ENCODE measurements at places on chromosomes 7 and 10.

GRCh38 chr7:30164567-30164966 lies 29.8 kb downstream of the MTURN start:
- peak; percentile 62 for DNase-seq

- DNase-seq: no peak
Measured at GRCh38 chr7:79529881-79530235, 76.4 kb upstream of the MAGI2 start.

GRCh38 chr10:123962756-123963530 lies 71.3 kb upstream of the CPXM2 start:
- DNase-seq: no peak

DNA sequence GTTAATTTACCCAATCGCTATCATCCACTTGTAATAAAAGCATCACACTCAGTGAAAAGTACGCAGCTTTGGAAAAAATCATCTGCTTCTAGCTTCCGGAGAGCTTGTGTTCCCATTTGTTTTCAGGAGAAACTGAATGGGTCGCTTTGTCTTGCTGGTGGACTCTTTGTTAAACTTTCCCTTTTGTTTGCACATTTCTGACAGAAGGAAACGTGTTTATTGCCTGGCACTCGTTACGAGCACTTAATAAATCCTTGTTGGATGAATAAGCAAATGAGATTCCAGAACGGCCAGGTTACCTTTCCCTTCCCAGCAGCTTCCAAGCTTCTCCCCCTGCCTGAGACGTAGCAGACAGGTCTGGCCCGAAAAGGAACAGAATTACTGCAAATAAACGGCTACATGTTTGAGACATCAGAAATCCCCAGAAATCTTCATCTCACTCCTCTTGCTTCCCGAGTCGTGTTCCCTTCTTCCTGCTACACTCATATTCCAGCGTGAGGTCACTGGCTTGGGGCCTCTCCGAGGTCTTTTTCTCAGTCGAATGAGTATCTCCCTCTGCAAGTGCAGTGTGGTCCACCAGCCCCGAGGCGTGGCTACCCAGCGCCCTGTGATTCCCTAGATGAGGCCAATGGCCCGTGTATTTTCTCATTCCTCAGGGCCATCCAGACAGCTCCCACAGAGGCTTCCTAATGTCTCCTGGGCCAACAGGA lies 167.2 kb downstream of the FRMD4A start:
- DNase-seq: no peak

- no peak for DNase-seq
Measured at GRCh38 chr10:36452851-36453250, 672.5 kb upstream of the ANKRD30A start.

GRCh38 chr7:142873281-142873784 lies 12.2 kb downstream of the TRPV6 start:
- DNase-seq: peak; percentile 65

DNA sequence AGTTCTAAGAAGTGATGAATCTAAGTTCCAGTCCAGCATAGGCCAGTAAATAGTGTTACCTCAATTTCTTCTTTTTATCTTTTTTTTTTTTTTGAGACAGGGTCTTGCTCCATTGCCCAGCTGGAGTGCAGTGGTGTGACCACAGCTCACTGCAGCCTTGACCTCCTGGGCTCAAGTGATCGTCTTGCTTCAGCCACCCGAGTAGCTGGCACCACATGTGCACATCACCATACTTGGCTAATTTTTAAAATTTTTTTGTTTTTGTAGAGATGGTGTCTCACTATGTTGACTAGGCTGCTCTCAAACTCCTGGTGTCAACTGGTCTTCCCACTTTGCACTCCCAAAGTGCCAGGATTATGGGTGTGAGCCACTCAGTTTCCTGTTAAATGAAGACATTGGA lies 126.6 kb upstream of the LYZL2 start:
- DNase-seq: no peak

DNA sequence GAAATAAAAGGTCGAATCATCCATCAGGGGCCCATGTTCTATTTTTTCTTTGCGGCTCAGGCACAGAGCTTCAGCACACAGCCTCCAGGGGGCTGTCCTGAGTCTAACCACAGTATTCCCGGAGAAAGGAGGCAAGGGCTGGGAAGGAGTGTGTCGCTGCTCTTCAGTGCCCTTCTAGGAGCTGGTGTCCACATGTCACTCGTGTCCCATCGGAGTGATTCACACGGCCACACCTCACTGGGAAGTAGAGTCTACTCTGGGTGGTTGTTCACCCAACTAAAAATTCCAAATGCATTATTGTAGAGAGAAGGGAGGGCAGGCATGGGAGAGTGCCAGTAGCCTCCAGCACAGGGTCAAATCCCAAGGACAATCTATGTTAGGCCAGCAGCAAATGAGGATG lies 114.8 kb upstream of the LANCL2 start:
- no peak for DNase-seq

DNA sequence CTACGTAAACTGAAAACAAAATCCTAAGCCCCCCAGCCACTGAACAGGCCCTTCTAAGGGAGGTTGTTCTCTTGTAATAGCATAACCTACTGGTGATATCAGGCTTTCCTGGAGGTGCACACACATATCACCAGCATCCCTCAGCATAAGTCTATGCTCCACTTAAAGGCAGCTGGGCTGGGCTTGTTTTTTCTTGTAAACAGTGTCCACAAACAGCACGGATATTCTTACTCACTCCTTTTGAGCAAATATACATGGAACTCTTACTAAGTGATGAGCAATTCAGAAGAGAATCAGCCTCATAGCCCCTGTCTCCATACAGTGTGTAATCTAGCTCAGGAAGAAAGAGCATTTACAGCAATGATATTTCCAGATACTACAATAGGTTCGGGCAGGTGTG lies 2.4 kb downstream of the LRIT1 start:
- no peak for DNase-seq

- no peak for DNase-seq
Measured at GRCh38 chr10:49298983-49299815, at the start of gene C10orf71. C10orf71 (plus strand) TSS chr10:49299170; CDS start chr10:49322546, 23,376 bp downstream.

DNA sequence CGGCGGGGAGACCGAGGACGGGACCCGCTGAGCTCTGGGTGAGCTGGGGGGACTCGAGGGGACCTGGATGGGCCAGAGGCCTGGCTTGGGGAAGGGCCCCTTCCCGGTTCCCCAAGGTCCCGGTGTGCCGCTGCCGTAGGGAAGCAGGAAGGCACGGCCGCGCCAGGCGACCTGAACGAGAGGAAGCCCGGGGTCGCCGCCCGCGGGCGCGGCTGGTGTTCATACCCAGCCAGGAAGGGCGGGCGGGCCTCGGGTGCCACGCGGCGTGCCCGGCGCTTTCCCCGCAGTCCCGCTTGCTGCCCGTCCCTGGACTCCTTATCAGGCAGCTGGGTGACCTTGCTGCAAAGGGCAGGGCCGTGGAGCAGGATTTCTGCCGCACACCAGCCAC lies 38.0 kb downstream of the ZNF777 start:
- DNase-seq: no peak

- no peak for DNase-seq
Measured at GRCh38 chr7:128383776-128384175, 22.3 kb upstream of the PRRT4 start.

DNA sequence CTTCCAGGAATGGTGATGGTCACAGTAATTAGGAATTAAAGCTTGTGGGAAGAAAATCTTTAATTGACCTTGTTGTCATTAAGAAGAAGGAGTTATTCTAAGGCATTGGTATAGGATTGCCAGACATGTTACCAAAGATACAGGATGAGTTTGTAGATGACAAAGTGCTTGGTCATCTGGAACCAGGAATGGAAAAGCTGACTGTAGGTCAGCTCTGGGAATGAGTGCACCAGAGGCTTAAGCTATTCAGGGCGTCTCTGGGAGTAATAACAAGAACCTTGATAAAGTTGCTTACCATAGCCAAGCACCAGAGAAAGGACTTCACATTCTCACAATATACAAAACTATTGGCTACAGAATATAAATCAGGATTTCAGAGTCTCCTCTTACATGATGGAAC lies 89.0 kb downstream of the PHTF2 start:
- DNase-seq: no peak

DNA sequence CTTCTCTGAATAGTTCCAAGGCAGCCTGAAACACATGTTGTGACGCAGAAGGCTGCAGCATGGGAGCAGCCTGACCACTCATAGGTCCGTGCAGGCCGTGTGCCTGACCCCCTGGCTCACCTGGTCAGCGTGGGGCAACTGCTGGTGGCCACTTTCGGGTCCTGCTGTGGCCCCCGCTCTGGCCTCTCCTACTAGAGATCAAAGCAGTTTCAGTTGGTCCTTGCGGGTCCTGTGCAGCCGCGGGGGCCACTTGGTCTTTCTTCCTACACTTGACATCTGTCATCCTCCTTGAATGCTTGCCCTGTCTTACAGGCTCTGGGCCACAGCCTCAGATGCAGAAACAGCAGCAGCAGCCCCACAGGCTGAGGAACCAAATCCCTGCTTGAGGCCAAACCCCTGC lies 320.8 kb upstream of the ZNF32 start:
- DNase-seq: no peak

DNA sequence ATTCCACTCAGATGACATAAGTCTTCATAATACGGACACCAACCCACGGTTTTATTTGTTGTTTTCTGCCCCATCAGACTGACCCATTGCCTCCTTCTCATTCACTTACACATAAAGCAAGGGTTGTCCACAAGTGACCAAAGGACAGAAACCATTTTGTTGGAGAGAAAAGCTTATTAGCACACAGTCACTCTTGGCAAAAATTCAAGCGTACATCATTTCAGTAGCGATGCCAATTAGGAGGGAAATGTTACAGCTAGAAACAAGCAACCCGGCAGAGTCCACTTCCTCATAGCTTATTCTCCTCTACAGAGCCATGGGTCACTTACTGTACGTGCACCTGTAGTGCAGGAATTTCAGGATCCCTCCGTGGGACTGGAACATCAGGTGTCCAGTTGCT lies 23.0 kb downstream of the ABLIM1 start:
- DNase-seq: peak; percentile 15

DNA sequence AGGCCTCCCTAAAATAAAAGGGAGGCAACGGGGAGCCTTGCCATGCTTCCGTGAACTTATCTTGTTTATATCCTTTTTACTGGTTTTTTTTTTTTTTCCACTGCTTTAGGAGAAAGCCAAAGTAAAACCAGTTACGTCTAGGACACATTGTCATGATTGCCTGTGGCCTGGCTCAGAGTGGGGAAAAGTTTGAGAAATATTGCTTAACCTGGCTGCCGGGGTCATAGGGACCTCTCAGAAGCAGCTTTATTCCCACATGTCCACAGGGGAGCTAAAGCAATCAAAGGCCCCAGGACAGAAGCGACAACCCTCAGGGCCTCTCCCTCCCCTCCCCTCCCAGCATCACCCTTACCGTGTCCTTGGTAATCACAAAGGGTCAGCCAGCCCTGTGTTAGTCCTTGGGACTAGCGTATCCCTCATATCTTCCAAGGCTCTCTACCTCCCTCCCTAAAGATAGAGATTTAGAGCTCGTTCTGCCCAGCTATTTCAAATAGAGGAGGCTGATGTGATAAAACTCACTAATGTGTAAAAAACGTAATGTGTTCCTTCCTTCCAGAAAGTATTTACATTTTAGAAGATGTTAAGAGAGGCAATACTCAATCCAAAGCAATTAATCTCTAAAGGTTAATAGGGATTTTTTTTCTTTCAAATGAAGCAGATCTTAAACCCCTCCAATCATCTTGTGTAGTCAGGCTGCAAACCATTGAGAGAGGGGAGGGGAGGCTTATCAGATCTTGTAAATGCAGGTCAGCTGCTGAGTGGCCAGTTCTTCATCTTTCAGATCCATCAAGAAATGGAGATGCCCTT lies 64.8 kb upstream of the PRKAR2B start:
- DNase-seq: peak; percentile 21

DNA sequence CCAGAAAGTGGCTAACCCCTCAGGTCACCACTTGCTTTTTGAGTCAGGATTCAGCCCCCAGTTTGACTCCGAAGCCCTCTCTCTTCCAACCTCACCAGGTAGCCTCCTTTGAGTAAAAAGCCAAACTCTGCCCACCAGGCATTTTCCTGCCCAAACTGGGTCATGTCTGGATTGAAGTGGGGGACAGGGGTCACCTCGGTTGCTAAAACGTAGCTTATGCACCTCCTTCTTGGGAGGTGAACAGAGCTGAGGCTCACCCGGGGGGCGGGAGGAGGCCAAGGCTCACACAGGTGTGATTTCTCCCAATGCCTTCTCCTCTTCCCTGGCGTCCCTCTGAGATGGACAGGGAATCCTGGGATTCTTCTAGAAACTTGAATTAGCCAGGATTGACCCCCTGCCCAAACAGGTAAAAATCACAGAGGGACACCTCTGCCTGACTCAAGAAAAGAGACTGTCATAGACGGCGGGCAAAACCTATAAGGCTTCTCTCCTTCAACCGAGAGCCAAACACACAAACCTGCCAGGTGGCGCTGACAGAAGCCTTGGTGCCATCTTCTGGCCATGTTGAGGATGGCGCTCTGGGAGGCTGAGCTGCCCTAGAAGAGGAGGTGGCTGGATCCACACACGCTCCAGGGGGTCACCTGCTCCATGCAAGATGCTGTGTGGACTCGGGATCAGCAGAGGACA lies 51.6 kb downstream of the PRLHR start:
- no peak for DNase-seq

- no peak for DNase-seq
Measured at GRCh38 chr7:29350351-29350750, 155.8 kb downstream of the CHN2 start.

- DNase-seq: no peak
Measured at GRCh38 chr7:148982654-148983199, 45.6 kb downstream of the PDIA4 start.

- no peak for DNase-seq
Measured at GRCh38 chr10:52368725-52369124, 54.6 kb downstream of the DKK1 start.

- no peak for DNase-seq
Measured at GRCh38 chr10:23310404-23310803, 34.2 kb downstream of the C10orf67 start.

DNA sequence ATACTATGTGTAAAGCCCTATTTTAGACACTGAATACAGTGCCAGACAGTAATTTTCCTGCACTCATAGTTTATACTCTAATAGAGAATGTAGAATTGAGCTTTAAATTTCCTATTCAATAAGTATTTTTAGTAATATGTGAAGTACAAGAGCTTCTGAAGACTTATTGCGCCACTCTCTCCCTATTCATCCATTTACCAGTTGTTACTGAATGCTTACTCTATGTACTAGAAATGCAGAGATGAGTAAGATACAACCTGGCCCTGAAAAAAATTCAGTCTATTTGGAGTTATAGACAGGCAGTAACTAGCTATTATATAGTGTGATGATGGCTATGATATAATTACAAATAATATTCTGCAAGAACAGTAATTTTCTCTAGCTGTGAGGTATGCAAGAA lies 98.8 kb downstream of the ADK start:
- DNase-seq: no peak

All from hematopoietic multipotent progenitor cell treated with erythropoietin and hydrocortisone succinate and interleukin-3 and kit ligand, for 15 days (in vitro differentiated cells).